ENCODE measurements at places on chromosomes 11 and 22.

DNA sequence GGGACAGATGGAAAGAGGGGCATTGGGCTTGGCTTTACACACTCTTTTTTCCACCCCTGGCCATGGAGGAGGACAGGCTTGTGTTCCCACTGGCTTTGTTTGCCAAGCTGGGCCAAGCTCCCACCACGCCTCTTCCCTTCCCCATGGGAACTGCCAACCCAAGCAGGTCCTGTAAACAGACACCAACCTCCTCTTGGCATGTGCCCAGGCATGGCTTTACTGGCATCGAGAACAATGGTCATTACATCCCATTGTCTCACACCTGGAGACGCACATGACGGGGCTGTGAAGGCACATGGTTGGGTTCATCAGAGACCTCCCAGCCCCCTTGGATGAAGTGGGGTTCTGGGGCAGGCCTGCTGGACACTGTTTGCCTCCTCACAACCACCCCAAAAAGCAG is 11.7 kb downstream of the SEC14L3 start:
- DNase-seq: no peak

- no peak for DNase-seq
Measured at GRCh38 chr11:133555034-133555433, 22.7 kb upstream of the OPCML start.

DNA sequence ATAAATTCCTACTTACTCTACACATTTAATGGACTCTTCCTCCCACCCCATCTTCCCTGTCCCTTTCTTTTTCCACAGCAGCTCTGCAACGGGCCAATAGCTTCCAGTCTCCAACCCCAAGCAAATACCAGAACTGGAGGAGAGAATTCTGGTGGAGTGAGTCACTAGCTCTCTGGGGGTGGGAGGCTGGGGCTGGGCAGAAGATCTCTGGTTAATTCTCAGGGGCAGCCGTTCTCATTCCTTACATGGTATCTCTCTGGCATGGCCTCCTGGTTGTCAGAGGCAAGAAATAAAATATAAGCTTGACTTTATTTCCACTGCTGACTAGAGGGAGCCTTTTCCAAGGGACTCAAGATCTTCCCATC is 90.4 kb upstream of the PARVA start:
- peak; percentile 90 for DNase-seq

GRCh38 chr11:25794804-25795203 is 537.1 kb upstream of the ANO3 start:
- DNase-seq: no peak

- no peak for DNase-seq
Measured at GRCh38 chr11:93143186-93143585, 54.6 kb downstream of the SLC36A4 start.

DNA sequence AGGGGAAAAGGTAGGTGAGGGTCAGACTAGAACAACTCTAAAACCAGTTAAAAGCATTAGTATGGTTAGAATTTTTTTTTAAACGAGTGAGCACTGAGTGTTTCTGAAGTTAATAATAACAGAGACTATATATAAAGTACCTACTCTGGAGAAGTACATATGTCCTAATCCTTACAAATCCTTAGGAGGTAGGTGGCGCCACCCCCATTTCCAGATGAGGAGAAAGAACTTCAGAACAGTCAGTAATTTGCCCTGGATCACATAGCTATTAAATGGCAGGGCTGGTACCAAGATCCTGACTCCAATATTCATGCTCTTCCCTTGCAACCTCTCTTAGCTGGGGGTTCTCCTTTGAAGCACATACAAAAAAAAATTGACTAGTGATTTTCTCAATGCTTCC is 80.5 kb downstream of the CLPB start:
- no peak for DNase-seq

- DNase-seq: no peak
Measured at GRCh38 chr11:61162092-61162941, 1.1 kb upstream of the VPS37C start.

- no peak for DNase-seq
Measured at GRCh38 chr11:116637766-116638165, 135.0 kb downstream of the BUD13 start.

DNA sequence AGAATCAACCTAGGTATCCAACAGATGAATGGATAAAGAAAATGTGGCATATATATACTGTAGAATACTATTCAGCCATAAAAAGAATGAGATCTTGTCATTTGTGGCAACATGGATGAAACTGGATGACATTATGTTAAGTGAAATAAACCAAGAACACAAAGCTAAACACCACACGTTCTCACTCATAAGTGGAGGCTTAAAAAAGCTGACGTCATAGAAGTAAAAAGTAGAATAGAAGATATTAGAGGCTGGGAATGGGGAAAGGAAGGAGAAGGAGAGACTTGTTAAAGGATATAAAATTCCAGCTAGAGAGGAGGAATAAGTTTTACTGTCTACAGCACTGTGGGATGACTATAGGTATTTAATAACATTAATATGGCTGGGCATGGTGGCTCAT is 12.9 kb downstream of the EXPH5 start:
- no peak for DNase-seq

- DNase-seq: no peak
Measured at GRCh38 chr22:49880281-49880680, 26.6 kb downstream of the ZBED4 start.

- DNase-seq: peak; percentile 42
Measured at GRCh38 chr22:42758931-42759629, 38.4 kb upstream of the A4GALT start.

DNA sequence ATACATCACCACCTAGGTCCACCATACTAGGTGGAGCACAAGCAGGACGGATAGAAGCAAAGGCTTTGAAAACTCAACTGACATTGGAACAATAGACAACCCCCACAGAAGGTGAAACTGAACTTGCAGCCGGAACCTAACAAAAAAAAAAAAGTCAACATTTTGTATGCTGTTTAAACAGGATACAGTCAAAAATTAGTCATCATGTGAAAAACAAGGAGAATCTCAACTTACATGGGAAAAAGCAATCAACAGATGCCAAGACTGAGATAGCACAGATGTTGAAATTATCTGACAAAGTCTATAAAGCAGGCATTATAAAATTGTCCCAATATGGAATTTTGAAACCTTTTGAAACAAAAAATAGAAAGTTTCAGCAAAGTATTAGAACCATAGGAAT is 123.8 kb downstream of the RAB38 start:
- DNase-seq: no peak

- no peak for DNase-seq
Measured at GRCh38 chr22:27650985-27651384, 150.6 kb downstream of the MN1 start.

DNA sequence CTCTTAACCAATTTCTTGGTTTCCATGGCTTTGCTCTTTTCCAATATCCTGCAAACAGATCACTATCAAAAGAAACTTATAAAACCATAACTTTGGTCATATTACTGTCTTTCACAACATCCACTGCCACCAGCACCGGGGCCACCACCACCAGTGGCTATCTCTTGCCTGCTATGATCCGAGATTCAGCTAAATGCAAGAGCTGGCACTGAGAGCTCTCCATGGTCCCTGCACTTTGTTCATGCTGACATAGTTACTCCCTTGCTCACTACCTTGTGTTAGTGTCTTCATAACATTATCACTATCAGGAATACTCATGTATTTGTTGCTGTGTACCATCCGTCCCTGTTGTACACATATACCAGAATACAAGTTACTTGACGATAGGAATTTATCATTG is 299.0 kb downstream of the ETS1 start:
- DNase-seq: no peak

GRCh38 chr22:45997077-45997776 is 20.3 kb upstream of the WNT7B start:
- DNase-seq: peak; percentile 88

GRCh38 chr11:114036147-114036811 is 23.2 kb upstream of the ZBTB16 start:
- DNase-seq: peak; percentile 29

DNA sequence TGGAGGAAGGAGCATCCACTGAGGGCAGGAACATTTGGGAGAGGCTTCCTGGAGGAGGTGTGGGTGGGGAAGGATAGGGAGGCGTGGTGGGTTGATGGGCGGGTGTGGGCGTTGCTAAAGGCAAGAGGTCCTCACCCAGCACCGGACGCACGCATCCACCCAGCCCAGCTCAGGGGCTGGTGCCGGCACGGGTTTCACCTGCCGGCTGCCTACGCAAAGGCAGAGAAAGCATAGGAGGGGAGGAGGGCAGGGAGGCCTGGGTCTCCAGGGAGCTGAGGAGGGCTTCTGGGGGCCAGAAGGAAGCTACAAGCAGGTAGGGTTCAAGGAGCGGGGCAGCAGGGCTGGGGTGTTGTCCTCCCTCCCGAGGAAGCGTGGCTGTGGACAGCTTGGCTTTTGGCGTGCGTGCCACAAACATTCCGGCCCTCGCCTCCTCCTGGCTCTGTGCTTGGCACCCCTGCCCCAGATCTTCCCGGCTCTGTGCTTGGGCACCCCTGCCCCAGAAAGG is 7.8 kb downstream of the SSH3 start:
- no peak for DNase-seq

DNA sequence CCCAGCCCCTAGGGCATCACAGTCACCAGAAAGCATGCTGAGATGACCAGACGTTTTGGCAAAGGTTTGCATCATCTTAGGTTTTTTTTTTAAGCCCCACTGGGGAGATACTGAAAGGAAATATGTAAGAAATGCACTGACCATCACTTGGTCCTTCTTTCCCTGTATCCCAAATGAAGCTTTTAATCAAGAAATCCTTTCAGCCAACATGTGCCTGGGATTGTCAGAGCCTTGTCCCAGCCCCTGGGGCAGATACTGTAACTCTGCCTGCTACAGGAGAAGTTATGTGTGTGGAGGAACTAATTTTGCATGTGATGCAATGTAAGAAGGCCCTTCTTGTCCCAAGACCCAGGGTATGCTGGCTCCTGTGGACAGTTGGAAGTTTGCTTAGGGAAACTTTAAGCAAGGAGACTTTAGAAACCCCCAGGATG is 65.6 kb downstream of the PPFIBP2 start:
- no peak for DNase-seq

GRCh38 chr11:79503028-79503427 is 62.2 kb upstream of the TENM4 start:
- DNase-seq: peak; percentile 83

GRCh38 chr11:85867751-85868150 is 12.6 kb downstream of the CCDC83 start:
- no peak for DNase-seq

DNA sequence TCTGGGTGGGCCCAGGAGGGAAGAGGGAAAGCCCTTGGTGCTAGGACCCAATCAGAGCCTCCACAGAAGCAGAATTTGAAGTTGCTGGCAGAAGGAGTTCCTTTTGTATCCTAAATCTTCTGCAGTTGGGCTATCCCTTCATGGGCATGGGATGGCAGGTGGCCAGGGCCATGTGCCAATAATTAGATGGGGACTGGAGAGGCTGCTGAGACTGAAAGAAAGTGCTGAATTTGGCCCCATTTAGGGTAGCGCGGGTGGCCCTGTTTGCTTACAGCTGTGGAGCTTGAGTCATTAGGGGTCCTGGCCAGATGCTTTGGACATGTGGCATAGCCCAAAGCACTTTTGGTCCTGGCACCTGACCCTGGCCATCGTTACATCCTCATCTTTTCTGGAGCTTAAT is 27.1 kb downstream of the PARVA start:
- DNase-seq: no peak

GRCh38 chr11:122048401-122048800 is 67.6 kb downstream of the BLID start:
- DNase-seq: no peak

- no peak for DNase-seq
Measured at GRCh38 chr11:102155676-102156075, 45.4 kb downstream of the YAP1 start.

DNA sequence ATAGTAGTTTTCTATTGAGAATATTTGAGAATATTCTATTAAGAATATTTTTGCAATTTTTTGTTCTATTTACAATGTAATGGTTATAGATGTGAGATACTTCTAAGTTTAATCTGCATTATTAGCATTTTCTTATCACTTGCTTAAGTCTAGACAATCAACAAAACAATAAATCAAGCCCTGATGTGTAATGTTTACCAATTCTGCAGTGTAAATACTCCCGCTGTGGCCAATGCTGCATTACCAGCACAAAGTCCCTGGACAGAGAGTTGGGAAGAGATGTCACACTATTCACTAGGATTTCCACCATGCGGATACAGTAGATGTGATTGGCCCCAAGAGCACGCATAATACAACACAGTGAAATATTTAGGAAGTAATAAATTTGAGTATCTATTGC is 47.6 kb upstream of the GCAT start:
- DNase-seq: no peak

- peak; percentile 88 for DNase-seq
Measured at GRCh38 chr11:126317756-126318573, 14.1 kb downstream of the DCPS start.

GRCh38 chr22:36383110-36383581 is 4.6 kb downstream of the MYH9 start:
- DNase-seq: peak; percentile 88

GRCh38 chr11:130103296-130103814 is 33.7 kb downstream of the APLP2 start:
- peak; percentile 91 for DNase-seq

DNA sequence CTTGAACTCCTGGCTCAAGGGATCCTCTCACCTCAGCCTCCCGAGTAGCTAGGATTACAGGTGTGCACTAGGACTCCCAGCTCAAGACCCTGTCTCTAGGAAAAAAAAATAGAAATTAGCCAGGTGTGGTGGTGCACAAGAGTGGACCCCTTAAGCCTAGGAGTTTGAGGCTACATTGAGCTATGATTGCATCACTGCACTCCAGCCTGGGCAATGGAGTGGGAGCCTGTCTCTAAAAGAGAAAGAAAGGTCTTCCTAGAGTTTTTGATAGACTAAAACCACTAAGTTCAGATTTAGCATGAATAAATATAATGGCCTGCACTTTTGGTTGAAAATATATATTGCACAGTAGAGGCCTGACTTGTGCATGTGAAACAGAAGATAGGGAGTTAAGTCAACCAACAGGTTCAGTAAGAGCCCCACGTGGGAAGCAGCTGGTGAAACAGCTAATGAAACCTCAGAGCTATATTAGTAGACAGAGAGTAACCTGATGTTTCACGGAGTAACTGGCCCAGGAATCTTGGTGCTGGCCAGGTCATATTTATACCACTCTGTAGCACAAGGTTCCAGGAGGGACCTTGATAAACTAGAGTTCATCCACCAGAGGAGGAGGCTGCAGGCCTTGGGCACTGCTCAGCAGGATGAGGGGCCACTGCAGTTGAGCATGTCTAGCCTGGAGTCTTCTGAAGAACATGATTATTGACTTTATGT is 4.6 kb upstream of the MICAL3 start:
- no peak for DNase-seq

- no peak for DNase-seq
Measured at GRCh38 chr11:64885367-64886286, 7.2 kb upstream of the EHD1 start.

DNA sequence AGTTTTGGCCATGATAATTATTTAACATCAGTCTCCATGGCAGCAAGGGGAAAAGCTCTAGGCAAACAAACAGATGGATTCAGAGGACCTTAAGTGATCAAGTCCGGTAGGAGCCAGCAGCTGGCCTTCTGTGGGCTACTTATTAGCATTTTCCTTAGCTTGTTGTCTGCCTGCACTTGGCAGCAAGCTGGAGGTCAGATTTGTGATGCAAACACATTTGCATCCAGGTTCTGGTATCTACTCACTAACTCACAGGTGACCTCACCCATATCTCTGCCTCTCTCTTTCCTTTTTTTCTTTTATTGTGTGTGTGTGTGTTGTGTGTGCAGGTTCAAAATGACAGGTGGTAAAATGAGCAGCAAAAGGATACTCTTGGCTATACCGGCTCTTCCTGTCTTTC is 32.3 kb downstream of the ARHGAP42 start:
- peak; percentile 57 for DNase-seq

All from astrocyte of the cerebellum (primary cell).